ENCODE measurements at places on chromosomes 6 and 20.

GRCh38 chr6:147040121-147040910, 163.9 kb upstream of the STXBP5 start:
- no peak for DNase-seq

DNA sequence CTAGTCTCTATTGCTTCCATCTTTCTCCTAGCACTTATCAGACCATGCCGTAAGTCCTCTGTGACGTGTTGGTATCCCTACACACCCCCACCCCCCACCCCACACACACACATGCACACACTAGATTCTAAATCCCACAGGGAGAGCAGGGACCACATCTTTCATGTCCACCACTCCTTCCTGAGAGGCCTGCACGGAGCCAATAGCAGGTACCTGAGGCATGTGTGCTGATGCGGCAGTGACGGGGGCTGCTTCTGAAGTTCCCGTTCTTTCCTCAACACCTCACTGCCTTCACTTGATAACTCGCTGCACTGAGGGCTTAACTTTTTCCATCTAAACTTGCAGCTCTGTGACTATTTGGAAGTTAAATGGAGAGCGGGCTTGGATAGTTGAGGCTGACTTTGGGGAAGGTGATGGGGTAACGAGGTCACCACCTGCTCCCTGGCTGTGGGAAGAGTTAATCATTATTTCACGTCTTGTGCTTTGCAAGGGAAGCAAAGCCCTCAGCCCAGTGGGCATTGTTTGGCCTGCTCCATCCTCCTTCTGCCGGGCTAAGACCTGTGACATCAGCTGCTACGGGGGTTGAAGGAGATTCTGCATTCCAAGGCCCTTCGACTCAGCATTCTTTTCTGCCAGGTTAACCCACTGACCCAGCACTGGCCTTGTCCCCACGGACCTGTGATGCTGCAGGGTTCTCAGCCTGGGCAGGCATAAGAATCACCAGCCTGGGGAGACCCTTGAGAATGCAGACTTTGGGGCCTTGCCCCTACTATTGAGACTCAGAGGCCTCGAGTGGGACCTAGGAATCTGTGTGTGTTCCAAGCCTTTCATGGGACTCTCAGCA, 187.8 kb downstream of the ANKRD60 start:
- no peak for DNase-seq

DNA sequence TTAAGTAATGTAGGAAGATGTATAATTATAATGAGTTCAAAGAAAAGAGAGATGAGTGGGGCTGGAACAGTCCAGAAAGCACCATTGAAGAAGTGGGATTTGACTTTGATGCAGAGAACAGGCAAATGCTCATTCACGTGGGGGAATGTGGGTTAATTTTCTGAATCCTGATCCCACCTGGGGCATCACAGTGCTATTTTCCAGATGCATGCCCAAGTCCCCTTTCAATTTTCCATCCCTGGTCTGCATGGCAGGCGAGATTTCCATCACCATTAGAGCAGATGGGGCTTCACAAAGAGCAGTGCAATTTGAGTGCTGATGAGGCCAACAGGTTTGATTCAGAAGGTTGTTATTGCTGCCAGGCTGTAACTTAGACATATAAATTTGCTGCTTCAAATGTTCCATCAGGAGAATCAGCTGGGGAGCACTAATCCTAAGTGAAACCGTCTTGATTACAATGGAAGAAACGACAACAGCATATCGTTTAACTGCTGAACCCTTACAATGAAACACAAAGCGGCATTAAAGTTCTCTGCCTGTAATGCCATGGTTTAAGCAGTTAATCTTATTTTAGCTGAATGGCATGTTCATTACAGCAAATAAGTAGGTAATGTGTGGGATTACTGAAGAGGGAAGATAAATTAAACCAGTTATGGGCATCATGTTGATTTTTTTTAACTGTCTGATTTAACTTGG, 45.2 kb downstream of the OSTM1 start:
- no peak for DNase-seq

DNA sequence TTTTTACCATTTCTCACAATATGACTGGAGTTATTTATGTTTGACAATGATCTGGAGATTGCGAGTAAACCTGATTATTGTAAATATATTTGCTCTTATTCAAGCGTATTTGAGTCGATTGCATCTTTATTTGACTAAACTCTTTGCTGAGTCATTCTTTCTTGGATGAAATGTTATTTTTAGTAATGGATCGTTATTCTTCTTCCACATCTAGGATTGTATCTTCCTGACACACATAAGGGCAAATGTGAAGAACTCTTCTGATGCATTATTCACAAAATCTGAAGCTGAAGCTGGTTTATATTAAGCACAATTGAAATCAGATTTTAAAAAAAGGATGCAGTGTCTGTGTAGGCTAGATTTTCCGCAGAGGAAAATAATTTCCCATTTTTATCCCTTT, 68.2 kb downstream of the SEL1L2 start:
- DNase-seq, result no peak

DNA sequence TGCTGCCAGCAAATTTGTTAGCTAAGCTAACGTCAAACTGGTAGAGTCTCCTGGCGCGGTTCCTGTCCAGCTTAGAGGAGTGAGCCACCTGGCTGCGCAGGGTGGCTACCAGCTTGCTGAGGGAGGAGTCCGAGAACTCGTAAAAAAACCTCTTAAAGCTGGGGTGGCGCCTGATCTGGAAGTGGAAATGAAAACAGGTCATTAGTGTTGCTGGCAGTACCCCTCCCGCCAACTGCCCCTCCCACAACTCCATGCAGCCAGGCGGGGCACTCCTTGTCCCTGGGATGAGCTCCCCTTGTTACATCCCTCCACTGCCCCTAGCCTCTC, 17.3 kb downstream of the BNIP5 start:
- DNase-seq, result no peak

DNA sequence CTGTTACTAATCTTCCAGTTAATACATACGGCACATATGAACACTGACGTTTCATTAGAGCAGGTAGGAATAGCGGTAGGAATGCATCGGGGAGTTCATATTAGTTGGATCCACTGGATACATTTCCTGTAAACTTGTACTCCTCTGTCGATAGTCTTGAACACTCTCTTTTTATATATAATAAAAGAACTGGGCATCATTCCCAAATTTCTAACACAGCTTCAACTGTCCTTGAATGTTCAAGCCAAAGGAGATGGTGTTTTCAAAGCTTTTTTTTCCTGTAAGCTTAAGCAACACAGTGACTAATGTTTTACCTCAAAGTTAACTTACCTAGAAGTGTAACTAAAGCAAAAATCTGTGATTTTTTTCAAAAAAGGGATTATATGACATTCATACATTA, 195.3 kb downstream of the UTRN start:
- DNase-seq, result no peak

- no peak for DNase-seq
These were observed 723 bp downstream of the AKIRIN2 start for GRCh38 chr6:87701344-87701675.

DNA sequence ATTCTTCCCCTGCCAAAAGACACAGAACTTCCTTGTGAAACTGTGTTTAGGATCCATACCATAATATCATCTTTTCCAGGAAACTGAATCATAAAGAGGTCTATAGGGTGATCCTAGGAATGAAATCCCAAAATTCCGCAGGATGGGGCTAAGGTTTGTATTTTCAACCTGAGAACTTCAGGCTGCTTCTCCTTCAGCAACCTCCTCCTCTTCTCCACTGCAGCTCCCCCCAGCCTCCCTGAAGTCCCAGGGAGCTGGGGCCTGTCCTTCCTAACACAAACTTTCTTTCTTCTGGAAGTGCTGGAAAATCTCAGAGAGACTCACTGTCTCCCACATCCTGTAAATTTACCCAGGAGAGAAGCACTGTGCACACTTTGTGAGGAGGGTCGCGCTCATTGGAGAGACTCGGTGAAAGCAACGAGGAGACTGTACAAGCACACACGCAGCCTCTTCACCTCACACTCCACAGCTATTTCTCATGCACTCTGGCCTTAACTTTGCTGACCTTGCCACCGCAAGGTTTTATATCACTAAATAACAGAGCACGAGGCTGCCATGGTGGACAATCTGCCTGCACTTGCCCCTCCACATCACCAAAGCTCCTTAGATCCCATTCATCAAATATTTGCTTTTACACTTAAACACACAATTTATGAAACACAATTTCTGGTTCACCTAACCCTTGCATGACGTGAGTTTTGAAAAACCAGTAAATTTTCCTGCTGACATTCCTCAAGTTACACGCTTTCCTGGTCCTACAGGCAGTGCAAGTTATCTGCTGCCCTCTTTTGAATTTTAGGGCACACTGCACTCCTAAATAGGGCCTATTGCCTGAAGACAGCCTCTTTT, 14.3 kb downstream of the ID4 start:
- DNase-seq, result no peak

DNA sequence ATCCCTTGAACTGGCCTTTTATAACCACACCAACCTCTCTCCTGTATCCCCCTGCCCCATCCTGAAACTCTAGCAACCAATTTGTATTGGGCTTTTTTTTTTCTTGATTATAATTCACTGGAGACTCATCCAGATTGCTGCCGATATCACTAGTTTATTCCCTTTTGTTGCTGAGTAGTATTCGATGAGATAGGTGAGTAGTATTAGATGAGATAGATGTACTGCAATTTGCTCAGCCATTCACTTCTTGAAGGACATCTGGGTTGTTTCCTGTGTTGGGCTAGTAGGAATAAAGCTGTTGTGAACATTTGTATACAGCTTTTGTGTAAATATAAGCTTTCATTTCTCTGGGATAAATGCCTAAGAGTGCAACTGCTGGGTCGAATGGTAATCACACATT, 58.2 kb downstream of the GCLC start:
- DNase-seq, result no peak

DNA sequence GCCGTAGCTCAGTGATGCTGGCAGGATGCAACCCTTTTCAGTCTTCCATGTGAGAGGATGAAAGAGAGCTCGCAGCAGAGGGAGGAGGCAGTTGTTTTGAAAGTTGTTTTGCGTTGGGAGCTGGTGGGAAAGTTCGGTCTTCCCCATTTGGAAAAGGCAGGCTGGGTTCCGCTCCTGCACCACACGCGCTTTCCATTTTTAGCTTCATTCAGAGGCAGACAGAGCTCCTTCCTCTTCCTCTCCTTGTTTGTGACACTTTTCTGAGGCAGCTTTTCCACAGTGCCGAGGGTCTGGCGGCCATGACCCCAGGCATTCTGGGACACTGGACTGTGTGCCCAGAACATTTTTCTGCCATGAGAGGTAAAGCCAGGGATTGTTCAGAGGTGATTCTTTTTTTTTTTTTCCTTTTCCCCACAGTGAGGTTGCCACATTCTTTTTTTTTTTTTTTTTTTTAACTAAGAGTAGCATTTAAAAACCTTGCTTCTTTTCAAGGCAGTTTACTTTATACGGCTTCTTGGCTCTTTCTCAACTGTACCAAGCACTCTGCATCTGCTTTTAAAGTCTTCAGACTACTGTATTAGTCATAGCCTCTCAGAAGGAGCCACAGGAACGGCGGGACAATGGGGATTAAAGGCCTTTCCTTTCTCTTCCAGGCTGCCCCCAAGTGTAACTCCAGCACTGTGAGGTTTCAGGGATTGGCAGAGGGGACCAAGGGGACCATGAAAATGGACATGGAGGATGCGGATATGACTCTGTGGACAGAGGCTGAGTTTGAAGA, 1.6 kb downstream of the PRDM1 start:
- no peak for DNase-seq

- DNase-seq, result no peak
These were observed 10.1 kb downstream of the TGM3 start for GRCh38 chr20:2305946-2306345.

GRCh38 chr6:12608874-12609273, 107.7 kb upstream of the PHACTR1 start:
- no peak for DNase-seq

- no peak for DNase-seq
These were observed 638 bp downstream of the PACSIN1 start for GRCh38 chr6:34466242-34467185.

GRCh38 chr20:62558779-62559178, 83.0 kb upstream of the GATA5 start:
- DNase-seq, result no peak

DNA sequence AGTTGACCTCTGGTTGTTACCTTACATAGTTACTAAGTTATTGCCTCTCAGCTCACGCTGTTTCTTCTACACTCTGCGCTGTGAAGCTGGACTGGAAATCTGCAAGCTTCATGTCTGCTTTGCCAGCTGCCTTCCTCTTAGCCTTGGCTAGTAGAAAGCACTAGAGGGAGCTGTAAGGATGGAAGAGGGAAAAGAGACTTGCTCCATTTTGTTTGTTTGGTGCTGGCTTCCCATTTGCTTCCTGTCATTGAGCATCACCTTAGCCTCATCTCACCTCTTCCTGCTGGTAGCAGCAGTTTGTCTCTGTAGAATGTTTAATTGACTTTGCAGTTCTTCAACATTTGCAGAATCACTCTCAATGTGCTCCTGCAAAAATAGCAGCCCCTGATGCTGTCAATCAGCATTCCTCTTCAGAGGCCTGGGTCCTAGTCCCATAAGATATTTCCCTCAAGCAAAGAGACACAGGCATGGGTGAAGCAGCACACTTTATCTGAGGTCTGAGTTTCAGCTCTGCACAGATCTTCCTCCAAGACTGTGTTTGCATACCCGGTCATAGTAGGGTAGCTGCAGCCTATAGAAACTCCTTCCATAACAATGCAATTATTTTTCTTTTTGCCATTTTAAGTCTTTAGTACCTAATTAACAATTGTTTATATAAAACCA, 302.2 kb upstream of the EPHA7 start:
- DNase-seq, result no peak

DNA sequence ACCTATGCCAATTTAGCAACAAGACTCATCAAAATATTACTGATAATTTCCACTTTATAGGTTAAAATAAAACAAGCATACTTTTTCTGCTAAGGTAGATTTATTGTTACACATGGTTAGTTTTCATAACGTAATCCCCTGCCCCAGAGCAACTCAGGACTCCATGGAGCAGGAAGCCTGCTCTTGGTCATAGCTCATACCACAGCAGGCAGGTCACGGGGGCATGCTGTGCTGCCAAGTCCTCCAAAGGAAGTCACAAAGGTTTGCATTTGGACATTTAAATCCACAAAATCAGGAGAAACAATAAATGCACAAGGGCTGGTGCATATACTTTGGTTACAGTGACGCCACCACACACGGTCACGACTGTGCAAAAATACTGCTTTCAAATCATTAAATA, 12.5 kb downstream of the GZF1 start:
- DNase-seq, result no peak

DNA sequence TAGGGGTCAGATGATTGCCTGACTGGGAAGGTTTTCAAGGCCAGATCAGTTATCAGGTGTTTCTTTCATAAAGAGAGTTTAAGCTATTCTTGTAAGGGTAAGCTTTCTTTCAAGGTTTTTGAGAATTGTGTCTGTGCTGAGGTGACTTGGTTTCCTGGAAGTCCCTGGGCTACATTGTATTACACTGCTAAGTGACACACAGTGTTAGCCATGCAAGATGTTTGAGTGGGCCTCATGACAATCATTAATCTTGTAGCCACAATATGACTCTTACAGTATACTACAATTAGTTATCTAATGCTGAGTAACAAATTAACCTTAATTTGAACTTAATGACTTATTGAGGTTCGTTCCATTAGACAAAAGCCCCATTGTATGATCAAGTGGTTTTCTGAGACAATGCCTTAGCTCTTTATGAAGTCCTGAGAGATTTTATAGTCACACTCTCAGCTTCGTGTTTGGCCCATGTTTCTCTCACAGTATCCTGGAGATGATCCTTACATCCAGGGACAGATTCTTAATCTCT, 186.7 kb downstream of the RPS12 start:
- DNase-seq, result no peak

Measured in stimulated activated CD8-positive, alpha-beta memory T cell treated with anti-CD3 and anti-CD28 coated beads, Interleukin-4, amount 100 ng/mL, for 1 hour (primary cell).